Coronary artery (tissue), 2 donors: ENCODE measurements at places on chromosomes 6 and 20.
A peak's percentile ranks its signal among the peaks of the same experiment; 100 is the strongest.

- DNase-seq, result no peak
These were observed 54.8 kb downstream of the GPX5 start for GRCh38 chr6:28580475-28580874.

DNA sequence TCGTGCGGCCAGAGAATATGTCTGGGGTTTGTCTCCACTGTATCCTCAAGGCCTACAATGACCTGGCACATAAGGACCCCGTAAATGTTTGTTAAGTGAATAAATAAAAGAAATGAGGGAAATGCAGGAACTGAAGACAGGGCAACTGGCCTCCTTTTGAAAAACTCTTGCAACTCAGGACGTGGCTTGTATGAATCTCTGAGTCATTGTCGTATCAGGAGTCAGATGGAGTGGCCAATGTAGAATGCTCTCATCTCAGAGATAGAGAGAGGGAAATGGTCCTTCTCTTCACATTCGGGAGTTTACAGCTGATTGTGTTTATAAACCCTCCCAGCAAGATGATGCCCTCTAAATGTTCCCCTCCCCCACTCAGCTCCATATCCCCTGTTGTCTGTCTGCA is 57.1 kb downstream of the UST start:
- DNase-seq, result no peak

DNA sequence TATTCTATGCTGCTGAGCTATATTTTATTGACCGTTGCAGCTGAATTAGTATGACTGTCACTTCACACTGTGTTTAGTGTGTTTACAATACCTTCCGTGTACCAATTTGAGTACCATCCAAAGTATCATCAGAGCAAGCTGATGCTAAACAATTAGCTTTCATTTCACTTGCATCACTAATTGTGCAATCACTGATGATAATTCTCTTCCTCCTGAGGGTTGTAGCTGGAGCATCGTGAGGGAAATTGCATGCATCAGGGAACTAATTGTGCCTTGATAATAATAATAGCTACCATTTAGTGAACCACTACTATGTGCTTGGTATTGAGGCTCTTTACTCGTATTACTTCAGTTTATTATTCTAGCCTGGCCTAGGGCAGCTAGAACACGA is 384.8 kb upstream of the SOX4 start:
- no peak for DNase-seq

DNA sequence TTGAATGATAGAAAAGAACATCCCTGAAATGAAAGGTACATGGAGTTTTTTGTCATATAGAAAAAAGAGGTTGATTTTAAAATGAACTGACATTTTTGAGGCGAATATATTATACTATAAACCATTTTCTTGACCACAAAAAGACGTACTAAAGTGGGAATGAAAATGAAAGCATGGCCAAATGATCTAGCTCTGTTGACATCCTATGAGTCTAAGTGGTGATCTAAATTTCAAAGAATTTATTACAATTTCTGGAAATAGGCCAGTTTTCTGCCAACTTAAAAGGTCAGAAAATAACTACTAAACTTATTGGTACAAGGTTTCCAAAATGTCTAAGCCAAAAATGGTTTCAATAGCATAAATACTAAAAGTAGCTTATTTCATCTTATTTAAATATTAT is 536.8 kb downstream of the EYS start:
- DNase-seq, result no peak

GRCh38 chr6:38503032-38503773 is 136.5 kb downstream of the BTBD9 start:
- no peak for DNase-seq

DNA sequence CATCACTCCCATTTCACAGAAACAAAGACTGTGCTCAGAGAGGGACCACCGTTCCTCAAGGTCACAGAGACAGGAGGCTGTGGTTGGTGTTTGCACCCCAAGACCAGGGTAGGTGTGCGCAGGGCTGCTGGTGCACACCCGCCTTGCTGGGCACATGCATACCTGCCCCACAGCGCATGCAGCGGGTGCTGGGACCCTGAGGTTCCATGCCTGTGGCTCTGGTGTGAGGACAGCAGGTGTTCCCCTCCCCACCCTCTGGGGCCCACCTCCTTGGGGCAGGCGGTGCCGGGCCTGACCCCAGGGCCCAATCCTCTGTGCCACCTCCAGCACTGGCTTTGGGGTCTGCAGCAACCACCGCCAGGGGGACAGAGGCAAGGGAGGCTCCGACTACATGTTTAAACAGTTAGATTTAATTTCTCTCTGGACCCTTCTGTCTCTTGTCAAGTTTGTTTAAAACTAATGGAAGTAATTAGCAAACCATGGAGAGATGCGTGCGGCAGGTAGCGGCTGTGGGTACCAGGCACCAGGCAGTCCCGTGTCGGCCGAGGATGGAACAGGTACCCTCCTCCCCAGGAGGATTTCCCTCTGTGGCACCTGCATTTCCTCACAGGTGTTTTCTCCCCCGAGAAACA is 327.8 kb downstream of the TAF4 start:
- no peak for DNase-seq

DNA sequence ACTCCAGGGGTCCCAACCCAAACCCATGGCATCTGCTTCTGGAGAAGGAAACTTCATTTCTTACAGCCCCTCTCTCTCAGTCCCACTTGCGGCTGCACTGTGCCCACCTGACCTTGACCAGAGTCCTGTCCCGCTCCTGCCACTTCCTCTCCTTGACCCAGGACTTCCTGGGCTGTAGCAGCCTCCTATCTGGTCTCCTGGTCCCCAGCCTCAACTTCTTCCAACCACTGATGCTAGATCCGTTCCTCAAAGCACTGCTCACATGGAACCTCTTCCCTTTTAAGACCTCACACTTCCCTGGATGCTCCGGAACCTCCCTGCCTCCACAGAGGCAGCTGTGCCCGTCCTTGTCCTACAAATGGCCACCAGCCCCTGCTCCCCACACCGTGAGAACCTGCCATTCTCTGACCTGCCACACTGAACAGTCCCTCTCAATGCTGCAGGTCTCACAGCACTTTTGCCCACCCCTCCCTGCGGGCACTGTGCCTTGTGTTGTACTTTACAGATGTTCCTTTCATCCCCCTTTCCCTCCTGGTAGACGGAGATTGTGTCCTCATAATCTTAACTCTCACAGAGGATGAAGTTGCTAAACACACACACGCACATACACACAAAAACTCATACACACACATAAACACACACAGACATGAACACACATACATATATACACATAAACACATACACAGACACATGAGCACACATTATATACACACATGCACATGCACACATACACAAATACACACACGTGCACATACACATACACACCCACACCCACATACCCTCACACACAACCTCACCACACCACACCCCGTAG is 59.6 kb upstream of the NXT1 start:
- peak; percentile 45 for DNase-seq

DNA sequence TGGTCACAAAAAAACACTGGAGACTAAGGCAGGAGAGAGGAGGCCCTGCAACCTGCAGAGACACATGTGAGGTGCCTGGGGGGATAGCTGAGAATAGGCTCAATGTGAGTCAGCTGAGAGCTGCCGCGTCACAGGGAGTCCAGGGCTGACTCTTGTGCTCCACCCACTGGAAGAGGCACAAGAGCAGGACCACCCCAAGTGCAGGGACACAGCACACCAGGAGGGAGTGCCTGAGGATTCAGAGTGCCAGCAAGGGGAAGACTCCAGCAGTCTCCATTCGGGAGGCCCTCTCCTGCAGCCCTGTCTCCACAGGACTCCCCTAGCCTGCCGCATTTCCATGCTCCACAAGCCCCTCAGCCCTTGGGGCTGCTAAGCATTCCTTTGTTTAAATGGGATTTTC is 105.5 kb downstream of the HUS1B start:
- no peak for DNase-seq

DNA sequence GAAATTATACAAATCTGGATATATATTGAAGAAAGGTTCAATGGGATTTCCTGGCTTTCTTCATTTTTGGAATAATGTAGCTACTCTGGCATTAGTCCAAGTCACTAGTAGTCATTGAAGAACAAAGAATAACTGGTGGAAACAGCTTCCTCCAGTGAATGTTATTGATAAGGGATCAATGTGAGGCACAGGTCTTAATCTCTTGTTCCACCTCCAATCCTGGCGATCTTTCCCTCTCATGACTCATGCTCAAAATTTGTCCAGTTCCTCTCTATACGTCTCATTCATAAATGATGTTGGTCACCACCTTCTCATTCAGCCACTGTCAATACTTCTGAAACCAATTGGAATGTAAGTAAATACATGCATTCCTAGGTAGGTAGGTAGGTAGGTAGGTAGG is 185.0 kb upstream of the BMP2 start:
- DNase-seq, result no peak

GRCh38 chr6:139080255-139080920 is 51.8 kb downstream of the ABRACL start:
- DNase-seq, result no peak

DNA sequence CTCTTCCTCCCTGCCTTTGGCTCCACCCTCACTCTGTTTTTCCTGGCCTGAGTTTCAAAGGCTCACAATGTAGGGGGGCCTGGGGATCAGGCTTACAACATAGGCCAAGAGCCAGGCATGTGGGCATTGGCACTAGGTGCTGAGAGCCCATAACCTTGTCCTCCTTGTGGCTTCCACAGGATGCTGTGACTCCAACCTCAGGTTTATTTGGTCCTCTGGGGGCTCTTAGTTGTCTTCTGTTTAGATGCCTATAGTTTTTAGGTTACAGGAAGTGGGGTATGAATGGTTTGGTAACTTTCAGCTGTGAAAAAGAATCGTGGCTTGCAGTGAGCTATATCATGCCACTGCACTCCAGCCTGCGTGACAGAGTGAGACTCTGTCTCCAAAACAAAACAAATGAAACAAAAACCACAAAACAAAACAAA is 25.6 kb downstream of the MMP24 start:
- DNase-seq, result no peak

DNA sequence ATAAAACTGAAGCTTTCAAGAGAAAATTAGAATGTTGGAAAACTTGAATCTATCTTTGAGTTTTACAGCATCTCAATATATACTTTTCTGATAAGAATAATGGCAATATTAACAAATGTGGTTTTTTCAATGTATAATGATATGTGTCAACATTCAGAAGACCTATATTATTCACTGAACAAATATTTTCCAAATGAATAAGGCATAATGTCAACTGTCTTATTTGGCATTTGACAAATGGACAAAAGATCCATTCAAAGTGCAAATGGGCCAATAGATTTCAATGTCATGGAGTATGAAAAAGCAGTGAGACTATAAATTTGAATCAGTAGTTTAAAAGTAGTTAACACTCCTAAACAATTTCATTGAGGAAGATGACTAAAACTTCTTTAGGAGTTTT is 20.9 kb downstream of the LMBRD1 start:
- DNase-seq, result no peak

DNA sequence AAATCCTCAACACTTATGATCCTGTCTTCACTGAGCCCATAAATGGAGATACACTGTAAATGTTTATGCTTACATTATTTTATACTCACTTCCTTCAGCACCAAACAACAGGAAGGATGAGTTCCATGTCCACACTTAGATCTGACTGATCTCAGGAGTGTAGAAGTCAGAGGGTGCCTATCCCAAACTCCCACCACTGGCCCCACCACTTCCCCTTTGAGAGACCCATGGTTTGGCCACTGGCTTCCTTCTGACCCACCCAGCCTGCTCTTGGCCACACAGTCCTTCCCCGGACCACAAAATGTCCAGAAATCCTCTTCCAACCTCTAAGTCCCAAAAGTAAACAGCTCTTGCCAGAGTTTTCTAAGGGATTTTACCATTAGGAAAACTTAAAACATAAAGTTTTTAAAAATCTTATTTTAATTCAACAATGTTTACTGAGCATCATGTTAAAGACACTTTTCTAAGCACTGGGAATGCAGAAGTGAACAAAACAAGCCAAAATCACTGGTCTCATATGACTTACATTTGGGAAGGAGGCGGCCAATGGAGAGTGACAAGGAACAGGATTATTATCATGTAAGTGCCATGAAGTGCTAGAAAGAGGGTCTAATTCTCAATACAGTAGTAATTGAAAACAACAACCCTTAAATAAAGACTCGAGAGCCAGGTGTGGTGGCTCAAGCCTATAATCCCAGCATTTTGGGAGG is 103.8 kb downstream of the NRSN1 start:
- DNase-seq, result no peak
